Stimulated activated CD8-positive, alpha-beta memory T cell treated with anti-CD3 and anti-CD28 coated beads, Interleukin-7, amount 100 ng/mL, for 1 hour (primary cell): ENCODE measurements at places on chromosomes 5 and 9.

GRCh38 chr9:82764061-82764668 lies 298.8 kb downstream of the RASEF start:
- DNase-seq: no peak

- no peak for DNase-seq
These were observed 18.7 kb downstream of the DAPK1 start for GRCh38 chr9:87516222-87516925.

- no peak for DNase-seq
These were observed 28.8 kb downstream of the G3BP1 start for GRCh38 chr5:151800532-151800931.

GRCh38 chr9:60545346-60545877 lies 368.8 kb upstream of the SPATA31A5 start:
- DNase-seq: no peak

DNA sequence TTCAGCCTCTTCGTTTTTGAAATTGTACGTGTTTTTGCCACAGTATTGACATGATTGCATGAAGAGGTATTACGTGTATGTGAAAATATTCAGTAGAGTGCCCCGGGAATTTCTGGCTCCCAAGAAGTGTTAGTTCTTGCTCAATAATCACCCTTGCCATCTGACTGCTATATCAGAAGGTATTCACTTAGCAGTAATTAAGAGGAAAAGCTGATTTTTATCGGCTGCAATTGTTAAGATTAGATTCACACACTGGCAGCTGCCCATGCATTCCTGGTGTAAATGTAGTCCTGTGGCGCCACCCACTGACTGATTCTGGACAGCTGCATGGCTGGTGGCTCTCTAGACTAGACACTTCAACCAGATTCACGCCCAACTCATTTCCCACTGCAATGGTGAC lies 440.1 kb upstream of the ADAMTS16 start:
- no peak for DNase-seq

DNA sequence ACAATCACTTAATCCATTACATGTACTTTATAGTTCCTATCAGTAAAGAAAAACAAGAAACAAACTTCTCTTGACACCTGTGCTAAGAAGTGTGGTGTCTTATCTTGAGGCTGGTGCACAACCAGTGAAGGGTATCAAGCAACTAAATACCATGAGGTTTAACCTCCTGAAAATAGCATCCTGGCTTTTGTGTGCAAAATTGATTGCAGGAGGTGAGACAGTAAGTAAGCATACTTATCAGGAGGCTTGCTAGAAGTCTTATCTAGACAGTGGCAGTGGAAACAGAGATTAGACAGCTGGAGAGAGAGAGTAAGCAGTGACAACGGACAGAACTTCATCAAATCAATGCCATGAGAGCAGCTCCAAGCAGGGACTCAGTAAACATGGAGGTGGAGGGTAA lies 730.3 kb downstream of the DNAH5 start:
- DNase-seq: no peak

DNA sequence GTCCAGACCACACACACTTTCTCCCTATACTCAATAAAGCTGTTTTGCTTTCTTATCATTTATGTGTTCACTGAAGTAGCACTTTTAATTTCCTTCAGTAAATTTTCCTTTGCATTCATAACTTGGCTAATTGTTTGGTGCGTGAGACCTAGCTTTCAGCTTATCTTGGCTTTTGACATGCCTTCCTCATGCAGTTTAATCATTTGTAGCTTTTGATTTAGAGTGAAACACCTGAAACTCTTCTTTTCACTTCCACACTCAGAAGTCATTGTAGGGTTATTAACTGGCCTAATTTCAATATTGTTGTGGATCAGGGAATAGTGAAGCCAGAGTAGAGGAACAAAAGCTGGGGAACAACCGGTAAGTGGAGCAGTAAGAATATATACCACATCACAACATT lies 114.7 kb downstream of the ST8SIA4 start:
- DNase-seq: no peak

- DNase-seq: no peak
These were observed 47.3 kb downstream of the NUP155 start for GRCh38 chr5:37323607-37324006.

DNA sequence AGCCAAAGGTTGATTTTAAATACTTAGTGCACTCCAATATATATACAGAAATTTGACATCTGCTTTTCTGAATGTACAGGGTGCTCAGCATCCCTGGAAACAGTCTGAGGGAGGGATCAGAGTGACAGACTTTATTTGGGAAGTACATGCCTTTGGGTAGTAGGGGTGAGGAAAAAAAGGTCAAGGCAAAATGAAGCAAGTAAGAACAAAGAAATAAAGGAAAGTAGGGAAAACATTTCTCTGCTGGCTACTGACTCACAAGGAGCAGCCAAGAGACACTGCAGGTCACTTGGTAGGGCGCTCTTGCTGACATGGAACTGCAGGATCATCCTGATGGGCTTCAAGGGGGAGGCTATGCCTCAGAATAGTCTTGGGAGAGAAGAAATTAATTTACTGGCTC lies 380.9 kb downstream of the RAB3C start:
- no peak for DNase-seq

DNA sequence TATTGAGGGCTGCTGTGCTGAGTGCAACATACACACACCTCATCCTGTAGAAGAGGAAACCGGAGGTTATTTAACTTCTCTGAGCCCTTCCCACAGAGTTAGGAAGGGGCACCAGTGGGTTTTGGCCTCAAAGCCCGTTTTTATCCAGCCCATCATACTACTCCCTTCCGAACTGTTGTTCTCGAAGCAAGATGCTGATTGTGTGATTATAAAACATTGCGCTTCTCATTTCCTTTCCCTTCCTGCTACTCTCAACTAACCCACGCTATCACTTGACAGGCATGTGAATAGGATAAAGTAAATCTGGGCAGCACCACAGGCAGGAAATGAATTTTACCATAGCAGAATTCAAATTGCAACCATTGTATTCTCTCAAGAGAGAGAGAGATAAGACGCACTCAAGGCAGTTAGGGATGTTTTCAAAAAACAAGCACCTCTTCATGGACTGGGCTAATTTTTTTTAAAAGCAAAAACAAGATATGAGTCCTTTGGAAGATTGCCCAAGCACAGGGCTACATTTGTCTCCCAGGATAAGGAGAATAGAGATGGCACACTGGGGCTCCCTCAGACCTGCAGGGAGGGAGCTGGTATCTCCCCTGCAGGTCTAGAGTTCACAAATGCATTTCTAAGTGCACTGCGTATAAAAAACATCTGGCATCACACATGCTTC lies 52.6 kb downstream of the GNA14 start:
- no peak for DNase-seq

GRCh38 chr5:17828681-17829080 lies 194.4 kb downstream of the TAF11L14 start:
- DNase-seq: no peak

- DNase-seq: no peak
These were observed 17.3 kb upstream of the FAM240B start for GRCh38 chr9:38737246-38737645.

DNA sequence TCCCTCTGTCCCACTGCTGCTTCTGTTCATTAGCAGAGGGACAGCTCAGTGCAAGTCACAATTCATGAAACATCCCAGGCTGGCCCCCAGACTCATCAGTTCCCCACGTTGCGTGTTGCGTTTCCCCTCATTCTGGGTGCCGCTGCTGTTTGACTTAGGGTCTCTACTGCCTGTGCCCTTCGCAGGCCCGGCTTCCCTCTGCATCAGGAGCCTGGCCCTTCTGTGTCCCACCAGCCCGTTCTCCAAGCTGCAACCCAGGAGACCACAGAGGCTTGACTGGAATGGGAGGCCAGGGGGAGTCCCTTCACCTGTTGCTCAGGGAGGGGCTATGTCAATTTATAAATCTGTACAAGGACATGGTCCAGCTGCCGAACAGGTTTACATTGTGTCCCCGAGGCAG lies 53.9 kb upstream of the SUSD3 start:
- no peak for DNase-seq
